ENCODE measurements at places on chromosomes 4 and X.

- no peak for DNase-seq
Observed at GRCh38 chr4:90226734-90227133, 99.5 kb downstream of the CCSER1 start.

- DNase-seq: no peak
Observed at GRCh38 chrX:107273795-107274194, 67.4 kb downstream of the DNAAF6 start.

DNA sequence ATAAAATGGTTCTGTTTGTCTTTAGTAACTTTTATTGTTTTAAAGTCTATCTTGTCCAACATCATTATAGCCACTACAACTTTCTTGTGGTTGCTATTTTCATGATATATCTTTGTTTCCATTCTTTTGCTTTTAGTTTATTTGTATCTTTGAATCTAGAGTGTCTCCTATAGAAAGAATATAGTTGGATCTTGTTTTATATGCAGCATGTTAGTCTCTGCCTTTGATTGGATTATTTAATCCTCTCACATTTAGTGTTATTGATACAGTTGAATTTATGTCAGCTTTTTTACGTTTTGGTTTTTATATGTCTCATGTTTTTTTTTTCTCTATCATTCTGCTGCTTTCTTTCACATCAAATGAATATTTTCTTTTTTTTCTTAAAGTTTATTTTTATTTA, 98.1 kb downstream of the VSIG4 start:
- DNase-seq: no peak

GRCh38 chr4:76322236-76322635, 15.7 kb downstream of the STBD1 start:
- no peak for DNase-seq

DNA sequence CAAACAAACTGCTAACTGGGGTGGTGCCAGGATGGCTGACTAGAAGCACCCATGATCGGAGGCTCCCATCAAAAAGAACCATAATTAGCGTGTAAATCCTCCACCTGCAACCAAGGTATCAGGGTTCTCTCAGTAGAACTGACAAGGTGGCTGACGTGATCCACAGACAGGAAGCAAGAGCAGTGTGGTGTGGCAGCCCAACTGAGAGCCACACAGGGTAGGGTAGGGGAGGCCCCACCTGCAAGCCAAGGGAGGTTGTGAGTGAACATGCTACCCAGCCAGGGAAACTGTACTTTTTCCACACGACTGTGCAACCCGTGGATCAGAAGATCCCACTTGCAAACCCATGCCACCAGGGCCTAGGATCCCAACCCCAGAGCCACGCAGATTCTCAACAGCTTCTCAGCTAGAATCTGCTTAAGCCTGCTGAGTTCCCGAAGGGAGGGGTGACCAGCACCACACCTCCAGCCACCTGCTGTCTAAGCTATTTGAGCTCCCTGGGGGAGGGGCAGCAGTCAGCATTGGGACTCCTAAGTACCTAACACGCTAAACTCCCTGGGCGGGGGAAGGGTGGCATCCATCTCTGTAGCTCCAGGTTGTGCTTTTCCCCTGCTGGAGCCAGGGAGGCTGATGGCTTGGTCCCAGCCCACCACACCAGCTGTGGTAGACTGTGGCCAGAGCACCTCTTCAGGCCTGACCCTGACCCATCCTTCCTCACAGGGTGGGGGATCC, 425.1 kb downstream of the GPM6A start:
- DNase-seq: peak; percentile 86

DNA sequence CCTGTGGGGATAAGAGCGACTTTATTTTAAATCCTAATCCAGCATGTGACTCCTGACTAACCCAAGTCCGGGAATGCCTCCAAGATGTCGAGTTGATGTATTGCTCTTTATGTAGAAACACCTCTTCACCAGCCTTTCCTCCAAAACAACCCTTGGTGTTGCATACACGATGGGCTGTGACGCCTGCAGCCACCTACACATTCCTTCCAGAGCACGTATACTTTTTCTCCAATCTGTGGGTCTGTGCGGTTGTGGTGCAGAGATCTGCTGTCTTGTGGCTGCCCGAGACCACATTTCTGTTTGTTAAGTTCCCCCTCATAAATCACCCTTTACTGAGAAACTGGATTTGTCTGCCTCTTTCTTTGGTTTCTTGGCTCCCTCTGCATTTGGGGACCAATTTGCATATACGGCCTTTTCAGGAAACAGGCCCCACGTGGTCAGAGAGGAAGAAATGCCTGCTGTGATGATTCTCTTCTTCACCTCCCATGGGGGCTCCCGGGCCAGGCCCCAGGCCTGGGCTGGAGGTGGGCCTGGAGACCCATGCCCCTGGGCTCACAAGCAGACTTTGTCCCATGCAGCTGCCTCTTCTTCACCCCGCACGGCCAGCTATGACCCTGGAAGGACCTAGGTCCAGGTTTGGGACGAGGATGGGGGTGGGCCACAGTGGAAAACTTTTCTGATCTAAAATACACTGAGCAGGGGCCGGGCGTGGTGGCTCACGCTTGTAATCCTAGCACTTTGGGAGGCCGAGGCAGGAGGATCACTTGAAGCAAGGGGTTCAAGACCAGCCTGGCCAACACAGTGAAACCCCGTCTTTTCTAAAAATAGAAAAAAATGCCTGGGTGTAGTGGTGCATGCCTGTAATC, 21.4 kb upstream of the AFAP1 start:
- DNase-seq: no peak

DNA sequence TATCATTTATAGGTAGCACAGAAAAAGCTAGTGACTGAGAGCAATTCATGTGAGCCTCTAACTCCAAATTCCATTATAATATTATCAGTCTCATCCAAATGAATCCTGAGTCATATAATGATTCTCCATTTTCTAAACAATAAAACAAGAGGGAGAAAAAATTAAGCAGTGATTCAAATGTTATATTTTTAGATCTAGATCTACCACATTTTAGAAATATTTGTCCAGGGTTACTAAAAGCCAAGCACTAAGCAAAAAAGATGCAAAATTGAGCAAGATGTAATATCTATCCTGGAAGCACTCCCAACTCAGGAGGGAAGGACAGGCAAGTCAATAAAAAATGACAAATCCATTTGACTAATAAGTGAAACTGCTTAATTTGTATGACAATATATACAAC, 172.8 kb downstream of the FBXW7 start:
- no peak for DNase-seq

GRCh38 chrX:129743821-129744220, 5.0 kb downstream of the XPNPEP2 start:
- no peak for DNase-seq

- DNase-seq: peak; percentile 83
Observed at GRCh38 chr4:25925486-25926201, 11.6 kb downstream of the SMIM20 start.

GRCh38 chr4:130077275-130077674, 981.3 kb downstream of the C4orf33 start:
- no peak for DNase-seq

- DNase-seq: no peak
Observed at GRCh38 chrX:13357925-13358324, 38.1 kb upstream of the ATXN3L start.

DNA sequence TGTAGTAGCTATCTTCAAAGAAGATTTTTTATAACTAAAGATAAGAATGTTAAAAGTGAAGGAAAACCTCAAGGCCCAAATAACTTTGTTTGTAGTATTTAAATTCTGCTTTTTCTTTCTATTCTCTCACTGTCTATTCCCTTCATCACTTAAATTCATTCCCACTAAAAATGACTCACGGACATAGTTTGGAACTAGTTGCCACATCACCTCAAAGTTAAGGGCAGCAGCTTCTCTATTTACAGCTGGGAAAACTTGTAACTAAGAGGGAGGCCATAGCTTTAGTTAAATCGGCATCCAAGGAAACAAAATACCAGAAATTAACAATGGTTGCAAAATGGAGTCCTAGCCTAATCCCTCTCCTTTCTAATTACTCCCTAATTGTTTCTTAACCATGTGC, 325.4 kb upstream of the MAGEB2 start:
- DNase-seq: no peak

- DNase-seq: peak; percentile 41
Observed at GRCh38 chrX:53072418-53073114, 9.6 kb upstream of the TSPYL2 start.

DNA sequence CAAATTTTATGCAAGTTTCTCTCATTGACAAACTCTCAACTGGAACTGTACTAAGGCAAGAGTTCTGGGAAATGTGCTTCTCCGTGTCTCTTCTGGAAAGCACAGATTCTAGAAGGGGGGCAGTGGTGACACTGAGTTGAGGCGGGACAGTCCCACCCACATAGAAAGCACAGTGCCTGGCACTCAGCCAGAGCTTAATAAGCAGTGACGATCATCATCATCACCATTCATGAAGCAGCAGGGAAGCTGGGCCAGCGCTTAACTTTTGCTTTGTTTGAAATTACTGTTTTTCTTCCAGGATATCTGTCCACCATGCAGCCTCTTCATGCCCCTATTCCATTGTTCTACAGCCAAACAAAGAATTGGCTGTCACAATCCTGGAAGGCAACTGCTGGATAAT, 60.3 kb downstream of the BEND2 start:
- no peak for DNase-seq

- no peak for DNase-seq
Observed at GRCh38 chr4:168074861-168075260, 17.5 kb upstream of the ANXA10 start.

DNA sequence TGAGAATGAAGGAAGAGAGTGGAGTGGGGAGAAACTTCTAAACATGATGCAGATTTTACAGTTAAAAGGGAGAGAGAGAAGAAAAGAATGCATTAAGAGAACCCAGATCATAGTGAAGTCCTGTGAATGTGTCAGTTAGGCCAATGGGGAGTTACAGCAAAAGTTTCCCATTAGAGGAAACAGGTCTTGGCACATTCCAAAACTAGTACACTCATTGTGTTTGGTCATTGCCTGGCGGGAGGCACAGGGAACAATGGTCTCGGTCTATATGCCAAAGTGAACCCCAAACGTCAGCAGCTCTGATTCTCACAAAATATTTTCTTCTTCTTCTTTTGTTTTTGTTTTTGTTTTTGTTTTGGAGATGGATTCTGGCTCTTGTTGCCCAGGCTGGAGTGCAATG, 284.5 kb upstream of the CTSO start:
- DNase-seq: no peak

GRCh38 chr4:88284439-88285234, at the start of gene PPM1K:
Gene PPM1K, minus strand, starts transcription at chr4:88284561. Its CDS starts 5,978 bp downstream, at chr4:88278583.
- peak; percentile 100 for DNase-seq

DNA sequence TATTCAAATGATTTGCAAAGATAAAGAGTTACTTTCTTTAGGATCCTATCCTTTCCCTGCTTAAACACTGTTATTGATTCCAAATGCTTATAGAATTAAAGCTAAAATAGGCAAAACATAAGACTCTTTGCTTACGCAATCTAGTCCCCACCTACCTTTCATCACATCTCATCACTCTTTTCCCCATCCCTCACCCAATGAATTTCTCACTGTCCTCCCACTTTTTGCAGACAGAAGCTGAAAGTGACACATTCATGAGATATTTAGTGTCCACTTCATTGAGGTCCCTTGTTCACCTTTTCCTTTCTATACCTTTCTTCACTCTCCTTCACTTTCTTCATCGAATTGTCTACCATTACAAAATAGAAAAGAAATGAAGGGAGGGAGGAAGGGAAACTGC, 424 bp downstream of the SATL1 start:
- DNase-seq: no peak

GRCh38 chr4:3388471-3389232, 53.1 kb upstream of the HGFAC start:
- peak; percentile 59 for DNase-seq

DNA sequence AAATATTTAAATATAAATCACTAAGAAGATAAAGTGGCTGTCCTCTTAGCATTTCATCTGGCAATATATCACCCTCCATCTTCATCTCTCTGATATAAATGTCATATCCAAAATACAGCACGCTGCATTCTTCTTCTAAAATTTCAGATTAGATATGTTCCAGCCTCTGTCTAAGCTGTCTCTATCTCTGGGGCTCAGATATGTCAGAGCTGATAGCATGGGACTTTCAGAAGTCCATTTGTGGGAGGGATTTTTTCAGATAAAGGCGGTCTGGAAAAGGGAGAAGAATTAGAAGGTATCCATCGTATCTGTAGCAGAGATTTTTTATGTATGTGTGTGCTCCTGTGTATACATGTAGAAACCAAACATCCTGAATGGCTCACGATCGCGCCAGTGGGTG, 25.0 kb upstream of the CD38 start:
- no peak for DNase-seq

DNA sequence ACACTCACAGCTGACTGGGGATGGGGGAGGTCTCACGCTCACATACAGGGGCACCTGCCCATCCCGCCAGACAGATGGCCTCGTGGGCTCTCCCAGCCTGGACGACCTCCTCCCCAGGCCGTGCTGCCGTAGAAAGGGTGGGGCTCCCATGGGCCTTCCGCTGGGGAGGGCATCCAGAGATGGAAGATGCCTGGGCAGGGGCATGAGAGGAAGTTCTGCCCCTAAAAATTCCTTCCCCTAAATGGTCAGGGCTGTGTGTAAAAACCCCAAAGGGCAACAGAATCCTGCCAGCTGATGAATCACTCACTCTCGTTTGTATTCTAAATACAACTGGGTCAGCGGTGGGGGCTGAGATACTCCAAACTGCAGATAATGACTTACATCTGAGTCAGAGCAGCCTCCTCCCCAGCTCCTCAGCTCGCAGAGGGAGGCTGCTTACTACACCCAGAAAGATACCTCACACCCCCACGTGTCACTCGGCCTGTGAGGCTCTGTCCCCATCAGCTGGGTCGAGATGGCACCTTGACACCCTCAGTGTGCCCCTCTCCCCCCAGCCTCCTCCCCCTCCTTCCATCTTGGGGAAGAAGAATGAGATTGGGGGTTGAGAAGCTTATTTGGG, 10.1 kb downstream of the WDR1 start:
- no peak for DNase-seq

GRCh38 chr4:5916229-5916628, 23.3 kb upstream of the CRMP1 start:
- peak; percentile 45 for DNase-seq

- no peak for DNase-seq
Observed at GRCh38 chrX:389021-389441, 2.3 kb upstream of the PPP2R3B start.

GRCh38 chr4:122252584-122252983, 100.5 kb downstream of the BLTP1 start:
- DNase-seq: no peak

GRCh38 chrX:100674705-100675104, 30.7 kb downstream of the SRPX2 start:
- DNase-seq: no peak

- DNase-seq: no peak
Observed at GRCh38 chrX:74297766-74298165, 6.2 kb upstream of the ZCCHC13 start.

DNA sequence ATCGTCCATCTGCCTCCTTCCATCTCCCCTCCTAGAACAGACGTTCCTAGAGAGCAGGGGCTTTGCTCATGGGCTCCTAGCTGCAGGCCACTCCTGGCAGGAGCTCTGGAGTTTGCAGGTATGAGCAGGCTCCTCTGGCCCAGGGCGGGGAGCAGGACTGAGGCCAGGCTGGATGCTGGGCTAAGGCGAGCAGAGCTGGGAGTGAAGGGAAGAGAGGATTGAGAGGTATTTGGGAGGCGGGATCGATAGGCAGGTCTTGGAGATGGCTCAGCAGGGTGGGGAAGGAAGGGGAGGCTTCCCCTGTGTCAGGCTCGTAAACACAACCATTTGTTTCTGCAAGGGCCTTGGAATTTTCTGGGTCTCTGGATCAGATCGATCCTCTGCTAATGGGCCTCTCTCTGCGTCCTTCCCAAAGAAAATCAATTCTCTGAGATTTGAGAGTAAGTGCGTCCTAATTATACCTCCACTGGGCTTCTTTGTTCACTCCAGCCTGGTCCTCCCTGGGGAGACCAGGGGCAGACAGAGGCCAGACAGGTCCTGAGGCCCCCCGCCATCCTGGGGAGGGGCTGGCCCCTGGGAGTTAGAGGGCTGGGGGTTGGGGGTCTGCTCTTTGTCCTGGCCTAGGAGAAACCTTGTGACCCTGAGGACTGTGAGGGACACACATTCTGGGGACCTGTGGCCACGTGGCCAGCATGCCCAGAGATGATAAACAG, 94.8 kb upstream of the PSAPL1 start:
- DNase-seq: peak; percentile 88
